ENCODE measurements at places on chromosomes 2 and 18.

DNA sequence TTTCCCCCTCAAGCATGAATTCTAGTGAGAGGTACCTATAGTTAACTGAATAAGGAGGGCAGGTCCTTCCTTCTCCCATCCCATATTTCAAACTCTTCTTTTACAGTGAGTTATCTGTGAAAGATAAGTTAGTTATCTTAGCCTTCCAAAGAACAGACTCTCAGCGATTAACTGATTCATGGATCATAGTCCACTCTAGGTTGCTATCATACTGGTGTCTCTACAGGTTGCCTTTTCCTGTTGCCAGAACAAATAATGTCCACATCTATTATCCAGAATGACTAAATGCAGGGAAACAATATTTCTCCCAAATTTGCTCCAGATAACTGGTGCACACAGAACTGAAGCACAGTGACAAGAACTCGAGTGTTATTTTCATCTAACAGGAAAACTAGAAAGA is 68.3 kb downstream of the MEP1B start:
- no peak for DNase-seq

GRCh38 chr2:225457482-225457881 is 58.0 kb downstream of the NYAP2 start:
- DNase-seq: no peak

- no peak for DNase-seq
Measured at GRCh38 chr2:126973745-126974144, 75.1 kb downstream of the TEX51 start.

GRCh38 chr2:201906777-201907562 is 100.6 kb downstream of the CDK15 start:
- DNase-seq: no peak

GRCh38 chr2:98459496-98460175 is 15.0 kb downstream of the INPP4A start:
- DNase-seq: no peak

- no peak for DNase-seq
Measured at GRCh38 chr2:146931109-146931508, 913.7 kb upstream of the ACVR2A start.

GRCh38 chr2:36246320-36246990 is 109.1 kb upstream of the CRIM1 start:
- DNase-seq: no peak

GRCh38 chr2:235564066-235564465 is 70.2 kb downstream of the AGAP1 start:
- no peak for DNase-seq

GRCh38 chr2:33222309-33222708 is 254.1 kb upstream of the RASGRP3 start:
- DNase-seq: no peak

GRCh38 chr18:5973099-5973498 is 77.8 kb upstream of the TMEM200C start:
- no peak for DNase-seq

GRCh38 chr18:65133610-65134009 is 617.2 kb upstream of the CDH7 start:
- DNase-seq: no peak

GRCh38 chr18:78407466-78407844 is 572.2 kb upstream of the SALL3 start:
- DNase-seq: no peak

DNA sequence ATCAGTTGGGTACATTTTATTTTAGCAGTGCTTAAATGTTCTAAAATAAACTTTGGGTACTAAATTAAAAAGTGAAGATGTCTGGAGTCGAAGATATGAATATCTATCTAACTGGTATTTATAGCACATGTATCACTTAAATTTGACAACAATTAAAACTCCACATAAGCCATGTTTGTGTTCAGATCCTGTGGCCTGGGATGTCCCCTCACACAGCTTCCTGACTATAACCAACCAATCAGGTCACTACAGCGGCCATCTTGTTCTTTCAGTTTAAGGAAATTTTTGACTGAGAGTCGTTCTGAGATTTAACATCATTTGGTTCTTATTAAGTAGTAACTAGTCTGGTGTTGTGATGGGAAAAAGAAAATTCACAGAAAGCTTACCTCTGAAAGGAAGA is 170.7 kb upstream of the NRP2 start:
- DNase-seq: no peak

DNA sequence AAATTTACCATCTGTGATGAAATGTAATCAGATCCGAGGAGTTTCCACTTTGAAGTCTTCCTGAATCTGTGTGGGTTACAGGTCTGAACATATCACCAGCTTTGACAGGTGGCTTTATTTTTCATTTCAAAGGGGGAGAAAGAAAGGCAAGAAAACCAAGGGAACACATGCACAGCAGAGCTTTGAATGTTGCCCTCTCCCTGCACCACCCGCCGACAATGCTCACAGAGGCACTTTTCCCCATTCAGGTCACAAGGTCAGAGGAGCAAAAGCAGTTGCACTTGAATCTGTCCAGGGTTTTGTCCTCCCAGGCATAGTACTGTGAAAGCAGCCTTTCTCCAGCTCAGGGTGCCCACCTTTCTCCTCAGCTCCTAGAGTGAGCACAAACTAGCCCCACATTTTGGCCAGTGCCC is 130.2 kb downstream of the OSR1 start:
- DNase-seq: no peak

DNA sequence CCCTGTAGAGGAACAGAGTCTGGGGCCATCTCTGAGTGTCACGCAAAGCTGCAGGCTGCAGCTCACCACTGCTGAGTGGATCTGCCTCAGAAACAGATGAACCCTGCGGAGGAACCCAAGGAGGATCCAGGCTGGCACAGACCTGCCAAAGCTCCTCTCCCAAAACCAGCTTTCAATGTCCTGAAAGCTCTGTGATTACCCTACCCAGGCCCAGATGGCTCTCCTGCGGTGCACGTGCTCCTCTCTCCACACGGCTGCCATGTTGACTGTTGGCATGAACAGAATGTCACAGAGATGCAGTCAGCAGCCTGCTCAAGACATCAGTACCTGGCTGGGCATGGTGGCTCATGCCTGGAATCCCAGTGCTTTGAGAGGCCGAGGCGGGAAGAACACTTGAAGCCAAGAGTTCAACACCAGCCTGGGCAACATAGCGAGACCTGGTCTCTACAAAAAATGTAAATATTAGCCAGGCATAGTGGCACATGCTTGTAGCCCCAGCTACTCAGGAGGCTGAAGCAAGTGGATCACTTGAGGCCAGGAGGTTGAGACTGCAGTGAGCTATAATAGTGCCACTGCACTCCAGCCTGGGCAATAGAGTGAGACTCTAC is 216.8 kb downstream of the MGAT5 start:
- DNase-seq: no peak

DNA sequence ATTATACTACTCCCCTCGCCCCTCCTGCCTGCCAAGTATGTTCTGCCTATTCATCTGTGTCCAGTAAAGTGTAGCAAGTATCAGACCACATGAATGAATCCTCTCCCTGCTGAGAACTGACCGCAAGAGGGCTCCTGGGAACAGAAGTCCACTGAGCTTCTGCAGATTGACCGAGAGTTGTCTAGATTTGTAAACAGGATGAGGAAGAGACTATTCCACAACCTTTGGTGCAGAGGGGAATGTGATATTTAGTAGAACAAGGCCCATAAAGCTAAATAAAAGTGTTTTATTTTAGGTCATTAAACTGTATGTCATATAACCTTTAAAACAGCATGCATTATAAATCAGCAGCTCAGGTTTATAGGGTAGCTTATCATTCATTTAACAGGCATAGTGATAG is 377.0 kb downstream of the DCC start:
- no peak for DNase-seq

DNA sequence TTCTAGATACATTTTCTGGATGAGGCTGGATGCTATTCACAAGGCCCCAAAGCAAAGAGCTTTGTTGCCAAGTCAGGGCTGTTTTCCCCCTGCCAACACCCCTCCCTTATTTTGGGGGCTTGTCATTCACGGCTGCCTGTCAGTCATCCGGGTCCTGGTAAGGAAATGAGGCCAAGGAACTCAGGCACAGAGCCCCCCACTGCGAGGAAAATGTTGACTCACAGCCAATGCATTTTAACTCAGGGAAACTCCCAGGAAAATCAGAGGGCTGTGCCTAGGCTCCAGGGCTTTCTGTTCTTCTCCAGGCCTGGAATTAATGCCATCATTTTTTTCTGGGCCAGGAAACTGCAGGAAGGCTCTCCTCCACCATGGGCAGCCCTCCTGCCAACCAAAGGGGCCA is 241.1 kb downstream of the SMAD2 start:
- DNase-seq: no peak

DNA sequence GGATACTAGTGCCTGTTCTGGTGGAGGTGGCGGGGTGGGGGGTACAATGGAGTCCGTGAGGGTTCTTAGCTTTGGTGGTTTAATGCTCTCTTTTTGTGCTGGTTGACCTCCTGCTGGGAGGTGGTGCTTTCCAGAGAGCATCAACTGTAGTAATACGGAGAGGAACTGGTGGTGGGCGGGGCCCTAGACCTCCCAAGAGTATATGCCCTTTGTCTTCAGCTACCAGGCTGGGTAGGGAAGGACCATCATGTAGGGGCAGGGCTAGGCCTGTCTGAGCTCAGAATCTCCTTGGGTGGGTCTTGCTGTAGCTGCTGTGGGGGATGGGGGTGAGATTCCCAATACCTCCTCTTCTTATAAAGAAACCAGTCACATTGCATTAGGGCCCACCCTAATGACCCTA is 27.1 kb downstream of the CAMKMT start:
- DNase-seq: no peak

- no peak for DNase-seq
Measured at GRCh38 chr2:193841384-193842150, 1646.8 kb upstream of the TMEFF2 start.

- no peak for DNase-seq
Measured at GRCh38 chr2:143803936-143804335, 674.7 kb downstream of the ARHGAP15 start.

- no peak for DNase-seq
Measured at GRCh38 chr2:219728991-219729487, 101.6 kb downstream of the SLC4A3 start.
